ENCODE measurements at places on chromosomes 2 and 18.
A peak's percentile ranks its signal among the peaks of the same experiment; 100 is the strongest.

DNA sequence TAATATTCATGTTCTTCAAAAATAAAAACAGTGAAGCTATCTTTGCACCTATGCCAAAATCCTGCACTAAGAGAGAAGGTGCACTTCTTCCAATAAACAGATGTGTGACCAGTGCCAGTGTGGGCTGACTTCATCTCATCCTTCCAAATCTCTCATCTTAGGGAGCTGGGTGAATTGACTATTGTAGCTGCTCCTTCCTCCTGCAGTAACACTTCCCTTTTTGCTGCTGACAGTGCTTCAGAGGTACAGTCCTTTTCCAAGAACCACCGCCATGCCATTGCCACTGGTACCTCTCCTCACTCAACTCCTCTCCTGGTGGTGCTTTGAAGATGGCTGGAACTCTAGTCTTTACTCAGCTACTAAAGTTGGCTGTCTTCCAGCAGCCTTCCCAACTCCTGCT is 42.1 kb upstream of the ARHGAP25 start:
- DNase-seq = no peak

- DNase-seq = no peak
Measured at GRCh38 chr18:69469444-69469919, 68.8 kb downstream of the DOK6 start.

- DNase-seq = no peak
Measured at GRCh38 chr2:204115137-204116056, 178.8 kb downstream of the ICOS start.

- DNase-seq = no peak
Measured at GRCh38 chr2:99338029-99338585, 918 bp downstream of the EIF5B start.

GRCh38 chr2:97720746-97721145 is 7.4 kb downstream of the ZAP70 start:
- no peak for DNase-seq

GRCh38 chr2:217853961-217854360 is 148.8 kb downstream of the TNS1 start:
- no peak for DNase-seq

DNA sequence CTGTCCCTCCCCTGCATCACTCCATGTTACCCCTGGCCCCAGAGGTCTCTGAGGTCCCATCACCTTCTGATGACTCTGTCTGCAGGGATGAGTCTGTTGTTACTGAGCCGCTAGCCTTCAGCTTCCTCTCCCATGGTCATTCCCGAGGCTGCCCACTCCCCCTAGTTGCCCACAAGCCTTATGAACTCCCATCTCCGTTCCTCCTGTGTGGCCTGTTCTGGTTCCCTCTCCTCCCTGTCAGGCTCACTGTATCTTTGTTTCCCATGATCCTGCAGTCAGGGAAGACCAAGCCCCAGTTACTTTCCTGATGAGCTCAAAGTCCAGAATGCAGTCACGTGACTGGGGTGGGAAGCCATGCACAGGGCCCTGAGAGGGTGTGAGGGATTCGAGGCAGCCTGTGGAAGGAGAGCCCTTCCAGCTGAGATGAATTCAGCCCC is 39.5 kb downstream of the INPP4A start:
- DNase-seq = no peak

- no peak for DNase-seq
Measured at GRCh38 chr2:70708376-70709199, 59.4 kb downstream of the ADD2 start.

- peak; percentile 12 for DNase-seq
Measured at GRCh38 chr2:26712486-26713465, 20.3 kb downstream of the KCNK3 start.

DNA sequence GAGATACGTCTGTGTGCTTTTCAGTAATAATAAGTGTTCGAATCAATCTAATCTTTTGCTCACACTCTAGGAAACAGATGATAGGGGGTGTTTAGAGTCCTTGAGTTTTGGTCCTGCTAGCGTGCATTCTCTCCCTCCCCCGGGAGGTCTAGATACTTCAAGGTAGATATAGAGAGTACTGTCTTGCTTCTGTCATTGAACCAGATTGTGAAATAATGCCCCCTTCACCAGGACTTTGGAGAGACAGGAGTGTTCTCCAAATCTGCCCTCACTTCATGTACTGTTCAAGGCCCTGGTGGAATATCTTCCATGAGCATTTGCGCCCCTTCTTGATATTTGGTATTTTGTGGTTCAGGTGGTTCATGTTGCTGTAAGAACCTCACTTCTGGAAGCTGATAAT is 59.4 kb upstream of the MGAT5 start:
- DNase-seq = no peak

GRCh38 chr2:218281449-218281848 is 10.9 kb downstream of the TMBIM1 start:
- no peak for DNase-seq

GRCh38 chr2:177589186-177589585 is 196.6 kb downstream of the AGPS start:
- no peak for DNase-seq

DNA sequence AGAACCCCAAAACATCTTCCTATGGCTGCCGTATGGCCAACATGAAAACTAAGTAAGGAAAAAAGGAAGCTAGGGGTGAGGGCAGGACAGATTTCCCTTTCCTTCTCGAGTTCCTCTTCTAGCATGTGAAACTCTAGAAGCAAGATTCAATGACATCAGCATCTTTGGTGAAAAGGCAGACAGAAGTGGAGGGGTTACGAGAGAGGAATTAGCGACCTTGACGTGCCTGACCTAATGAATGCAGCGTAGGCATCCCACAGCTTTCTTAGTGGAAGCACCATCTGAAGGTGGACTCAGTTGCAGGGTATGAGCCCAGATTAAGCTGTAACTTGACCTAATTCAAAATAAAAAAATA is 47.9 kb upstream of the PELI1 start:
- no peak for DNase-seq

DNA sequence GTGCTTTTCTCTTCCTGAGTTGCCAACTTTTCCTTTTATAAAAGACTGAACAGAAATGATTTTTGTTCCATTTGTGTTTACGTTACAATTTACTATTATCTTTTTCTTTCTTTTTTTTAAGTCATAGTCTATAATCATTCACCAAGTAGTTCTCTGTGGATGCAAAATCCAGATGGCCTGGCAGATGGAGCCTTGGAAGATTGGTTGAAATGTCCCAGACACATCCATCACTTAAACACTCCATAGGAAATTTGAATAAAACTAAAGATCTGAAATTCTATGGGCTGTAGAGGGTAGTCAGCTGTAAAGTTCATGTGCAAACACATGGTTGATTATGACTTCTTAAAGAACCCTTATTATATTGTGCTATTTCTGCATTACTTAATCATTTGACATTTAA is 164.8 kb upstream of the DOCK10 start:
- DNase-seq = no peak

- no peak for DNase-seq
Measured at GRCh38 chr2:208983486-208983885, 440.4 kb upstream of the MAP2 start.

- no peak for DNase-seq
Measured at GRCh38 chr2:81327911-81328310, 1023.4 kb upstream of the LRRTM1 start.

DNA sequence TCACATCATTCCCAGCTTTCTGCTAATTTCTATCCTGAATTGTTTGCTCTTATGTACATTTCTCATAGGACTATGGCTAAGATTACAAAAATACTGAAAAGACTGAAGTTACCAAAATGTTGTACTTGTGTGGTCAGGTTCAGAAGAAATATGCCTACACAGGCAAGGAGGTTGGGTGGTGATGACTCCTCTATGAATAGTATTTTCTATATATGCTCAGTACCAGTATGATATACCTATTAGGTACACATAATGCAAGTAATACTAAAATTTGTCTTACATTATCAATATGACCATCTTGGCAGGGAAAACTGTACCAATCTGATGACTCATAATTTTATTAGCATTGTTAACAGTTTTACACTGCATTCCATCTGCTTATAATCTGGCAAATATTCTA is 12.2 kb upstream of the ORC2 start:
- no peak for DNase-seq

DNA sequence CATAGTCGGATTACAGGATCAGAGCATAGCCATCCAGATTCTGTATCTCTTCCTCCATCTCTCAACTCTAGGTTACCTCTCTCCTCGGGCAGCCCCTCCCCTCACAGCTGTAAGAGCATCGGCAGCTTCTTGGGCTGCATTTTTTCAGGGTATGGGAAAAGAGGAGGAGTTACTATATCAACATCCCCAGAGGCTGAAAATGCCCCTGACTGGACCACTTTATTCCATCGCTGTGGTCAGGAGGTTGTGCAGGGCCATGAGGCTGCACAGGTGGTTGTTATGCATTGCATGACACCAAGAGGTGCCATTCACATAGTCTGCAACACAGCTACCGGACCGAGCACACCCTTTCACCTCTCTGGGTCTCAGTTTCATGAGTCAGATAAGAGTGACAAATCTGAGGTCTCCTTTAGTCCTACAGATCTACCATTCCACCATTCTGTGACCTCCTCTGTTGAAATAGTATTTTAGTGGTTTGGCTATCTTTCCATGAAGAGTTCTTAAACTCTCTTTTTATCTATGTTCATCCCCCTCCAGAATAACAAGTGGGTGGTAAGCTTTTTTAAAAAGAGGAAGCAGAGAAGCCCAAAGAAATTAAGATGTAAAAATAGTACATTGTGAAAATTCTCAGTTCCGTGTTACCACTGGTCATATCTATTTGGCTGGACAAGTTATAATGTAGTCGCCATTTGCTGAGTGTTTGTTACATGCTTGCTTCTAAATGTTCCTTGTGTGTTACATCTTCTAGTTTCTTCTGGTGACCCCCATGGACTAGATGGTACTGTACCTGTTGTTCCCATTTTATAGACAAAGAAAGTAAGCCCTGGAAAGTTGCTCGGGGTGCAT is 56.6 kb upstream of the SLC1A4 start:
- DNase-seq = no peak

DNA sequence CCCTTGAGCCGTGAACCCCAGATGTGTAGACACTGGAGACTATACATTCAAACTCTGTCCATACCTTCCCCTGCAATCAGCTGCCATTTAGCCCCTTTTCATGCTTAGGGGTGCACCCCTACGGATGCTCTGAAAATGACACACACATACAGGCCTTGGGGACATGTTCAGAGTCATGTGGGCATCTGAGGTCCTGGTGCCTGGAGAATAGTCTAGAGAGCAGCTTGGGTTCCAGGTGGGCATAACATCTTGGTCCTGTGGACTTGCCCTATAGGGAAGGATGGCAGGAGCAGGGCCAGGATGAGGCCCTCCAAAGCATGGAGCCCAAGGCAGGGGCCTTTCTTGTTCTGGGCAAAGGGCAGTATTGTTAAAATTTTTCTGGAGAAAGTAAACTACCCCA is 9.9 kb upstream of the FHOD3 start:
- DNase-seq = no peak

Data from substantia nigra (tissue), 51 donors.